NCI-H1105 (cell line): ENCODE measurements at places on chromosomes 16 and 17.

DNA sequence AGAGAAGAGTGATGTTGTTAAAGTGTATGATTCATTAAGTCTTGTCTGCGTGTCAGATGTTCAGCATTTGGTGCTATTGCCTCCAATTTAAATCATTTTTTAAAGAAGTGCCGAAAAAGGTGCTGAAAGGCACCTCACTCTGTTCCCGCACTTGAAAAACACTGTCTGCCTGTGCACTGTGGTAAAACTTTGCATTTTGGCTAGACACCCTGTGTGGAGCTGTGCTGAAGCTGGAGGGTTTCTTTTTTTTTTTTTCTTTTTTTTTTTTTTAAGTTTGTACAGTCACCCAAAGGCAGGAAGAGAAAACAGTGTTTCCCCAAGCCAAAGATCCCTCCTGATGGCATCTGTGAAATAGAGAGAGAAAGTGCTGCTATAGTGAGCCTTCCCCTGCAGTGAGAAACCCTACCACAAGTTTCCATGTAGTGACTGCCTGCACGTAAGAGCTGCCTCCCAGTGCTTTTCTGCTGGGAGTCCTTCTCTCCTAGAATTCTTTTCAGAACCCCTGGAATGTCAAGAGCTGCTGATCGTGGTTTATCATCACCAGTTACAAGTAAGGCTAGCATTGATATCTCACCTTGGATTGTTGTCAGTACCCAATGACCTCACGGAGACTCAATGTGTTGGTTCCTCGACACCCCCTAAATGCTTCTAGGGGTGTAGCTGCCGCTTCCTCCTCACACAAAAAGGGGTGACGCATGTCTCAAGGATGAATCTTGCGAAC lies 116.0 kb upstream of the SOX9 start:
- no peak for DNase-seq

- DNase-seq, result no peak
Measured at GRCh38 chr17:75638893-75639292, 5.7 kb downstream of the SMIM5 start.

- no peak for DNase-seq
Measured at GRCh38 chr17:45224671-45225050, 3.0 kb downstream of the FMNL1 start.

DNA sequence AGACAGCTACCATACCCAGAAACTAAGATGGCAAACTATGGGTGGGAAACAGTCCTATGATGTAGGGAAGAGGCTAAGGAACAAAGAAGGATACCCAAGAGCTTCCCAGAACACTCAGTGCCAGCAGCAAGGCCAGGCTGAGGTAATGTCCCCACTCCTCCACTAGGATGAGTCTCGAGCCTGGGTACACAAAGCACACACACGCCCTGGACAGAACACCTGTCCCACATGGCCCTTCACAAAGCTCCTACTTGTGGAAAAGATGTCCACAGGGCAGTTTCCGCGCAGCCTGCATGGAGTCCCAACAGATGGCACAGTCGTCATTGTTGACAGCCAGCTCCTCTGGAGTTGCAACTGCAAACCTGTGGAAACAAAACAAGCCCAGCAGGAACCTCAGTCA lies 23.9 kb downstream of the AMFR start:
- no peak for DNase-seq
